Stimulated activated naive CD4-positive, alpha-beta T cell (primary cell): ENCODE measurements at places on chromosomes 11 and 22.

- no peak for DNase-seq
Measured at GRCh38 chr22:38419858-38420160, 35.2 kb downstream of the KCNJ4 start.

DNA sequence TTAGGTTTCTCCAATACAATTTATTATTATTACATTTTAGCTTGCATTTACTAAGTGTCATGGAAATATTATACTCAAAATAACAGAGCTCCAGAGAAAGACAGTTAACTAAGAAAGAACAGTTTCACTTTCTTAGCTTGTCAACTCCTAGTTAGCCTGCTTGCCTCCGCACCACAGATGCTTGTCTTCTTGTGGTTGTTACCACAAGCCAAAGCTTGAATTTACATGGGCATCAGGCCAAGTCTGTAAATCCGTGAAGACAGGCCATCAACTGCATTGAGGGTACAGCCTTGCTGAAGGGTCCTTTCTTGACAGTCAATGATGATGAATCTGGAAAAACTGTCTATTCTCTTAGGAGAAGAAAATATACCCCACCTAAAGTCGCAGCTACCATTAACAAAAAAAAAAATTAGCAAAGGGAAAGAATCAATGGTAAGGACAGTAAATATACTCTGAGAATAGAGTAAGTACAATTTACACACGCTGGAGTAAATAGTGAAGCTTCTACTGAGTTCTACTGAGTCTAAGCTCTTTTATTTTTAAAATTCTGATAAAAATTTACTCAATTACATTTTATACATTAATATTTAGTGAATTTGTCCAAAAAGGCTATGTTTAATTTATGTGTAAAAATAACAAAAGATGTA is 15.6 kb upstream of the DENND5A start:
- DNase-seq, result peak; percentile 71

GRCh38 chr11:7577291-7578190 is 63.7 kb downstream of the PPFIBP2 start:
- DNase-seq, result peak; percentile 21

- no peak for DNase-seq
Measured at GRCh38 chr11:47912843-47913437, 64.8 kb upstream of the NUP160 start.
